ENCODE measurements at places on chromosomes 2 and 18. TPM values are rescaled to one million over a fixed set of nuclear protein-coding genes. Genes with fewer than 3 reads are reported as not detected.

Gene OR6B2
- not detected for total RNA-seq

Gene NT5C1B
- total RNA-seq, result not detected

Gene MOCOS
- total RNA-seq, result 0.95 TPM

Gene ADAM23
- 80.6 TPM for total RNA-seq

DNA sequence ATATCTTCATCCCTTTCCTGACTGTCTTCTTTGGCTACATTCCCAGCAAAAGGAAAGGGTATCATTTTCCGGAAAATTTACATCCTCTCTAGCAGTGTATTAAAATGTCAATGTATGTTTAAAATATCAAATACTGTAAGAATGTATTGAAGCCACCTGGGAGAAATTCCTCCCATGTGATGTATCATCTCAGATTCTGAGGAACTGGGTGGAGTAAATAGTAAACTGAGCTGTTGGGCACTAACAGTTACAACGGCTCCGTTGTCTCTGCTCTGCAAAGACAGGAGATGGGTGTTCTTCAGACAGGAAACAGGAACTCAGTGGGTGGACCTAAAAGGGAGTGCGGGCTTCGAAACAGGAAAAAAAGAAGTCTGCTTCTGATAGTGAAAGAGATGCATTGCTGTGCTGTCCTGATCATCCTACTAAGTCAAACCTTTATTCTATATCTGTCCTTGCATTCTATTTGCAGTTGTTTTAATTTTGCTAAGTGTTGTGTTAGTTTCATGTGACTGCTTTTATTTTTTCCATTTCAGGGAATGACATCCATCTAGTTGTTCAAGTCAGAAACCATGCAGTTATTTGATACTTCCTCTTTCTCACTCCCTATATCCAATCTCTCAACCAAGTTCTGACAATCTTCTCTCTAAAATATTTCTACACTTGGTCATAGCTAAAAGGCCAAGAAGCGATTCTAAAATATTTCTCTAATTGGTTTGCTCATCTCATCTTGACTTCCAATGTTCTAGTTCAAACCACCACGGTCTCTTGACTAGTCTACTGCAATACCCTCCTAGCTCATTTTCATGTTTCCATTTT is 19.4 kb downstream of the DOK1 start:
- DNase-seq, result no peak

- no peak for DNase-seq
These were observed 302.4 kb downstream of the PLCL1 start for GRCh38 chr2:198106621-198107385.

- DNase-seq, result no peak
These were observed 181.6 kb downstream of the BCL2 start for GRCh38 chr18:63137999-63138435.

DNA sequence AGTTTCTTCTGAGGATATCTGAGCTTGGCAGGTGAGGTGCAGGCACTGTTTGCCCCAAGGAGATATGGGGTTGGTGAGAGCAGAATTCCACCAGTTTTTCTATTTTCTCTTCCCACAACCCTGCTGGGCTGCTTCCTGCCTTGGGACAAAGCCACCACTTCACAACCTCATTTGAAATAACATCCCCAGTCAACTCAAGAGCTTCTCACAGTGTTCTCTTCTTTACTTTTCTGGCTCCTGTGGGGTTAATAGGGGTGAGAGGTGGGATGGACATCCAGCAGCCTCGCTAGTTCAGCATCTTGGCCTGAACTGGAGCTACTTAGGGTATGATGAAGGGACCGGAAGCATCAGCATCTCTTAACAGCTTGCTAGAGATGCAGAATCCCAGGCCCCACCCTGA is 106.3 kb downstream of the SLC4A3 start:
- no peak for DNase-seq

GRCh38 chr2:31505111-31505510 is 75.6 kb downstream of the SRD5A2 start:
- DNase-seq, result no peak

GRCh38 chr2:176744146-176744545 is 468.4 kb upstream of the HNRNPA3 start:
- DNase-seq, result no peak
